ENCODE measurements at places on chromosomes 3 and 15.

- H3K4me1 ChIP-seq = no peaks in the 10 kb centered on the region
- H3K4me3 ChIP-seq = no peak within 1 kb of the TSS
- no peaks in the 10 kb centered on the region for H3K27me3 ChIP-seq
- no peak within 1 kb of the TSS for H3K27ac ChIP-seq
- DNase-seq = no peak
- no peaks in the 10 kb centered on the region for H3K36me3 ChIP-seq
These were observed at the start of gene GUCA1C for GRCh38 chr3:108953700-108954099. Gene GUCA1C (minus strand): TSS chr3:108953879. CDS start chr3:108953762, 117 bp downstream.

DNA sequence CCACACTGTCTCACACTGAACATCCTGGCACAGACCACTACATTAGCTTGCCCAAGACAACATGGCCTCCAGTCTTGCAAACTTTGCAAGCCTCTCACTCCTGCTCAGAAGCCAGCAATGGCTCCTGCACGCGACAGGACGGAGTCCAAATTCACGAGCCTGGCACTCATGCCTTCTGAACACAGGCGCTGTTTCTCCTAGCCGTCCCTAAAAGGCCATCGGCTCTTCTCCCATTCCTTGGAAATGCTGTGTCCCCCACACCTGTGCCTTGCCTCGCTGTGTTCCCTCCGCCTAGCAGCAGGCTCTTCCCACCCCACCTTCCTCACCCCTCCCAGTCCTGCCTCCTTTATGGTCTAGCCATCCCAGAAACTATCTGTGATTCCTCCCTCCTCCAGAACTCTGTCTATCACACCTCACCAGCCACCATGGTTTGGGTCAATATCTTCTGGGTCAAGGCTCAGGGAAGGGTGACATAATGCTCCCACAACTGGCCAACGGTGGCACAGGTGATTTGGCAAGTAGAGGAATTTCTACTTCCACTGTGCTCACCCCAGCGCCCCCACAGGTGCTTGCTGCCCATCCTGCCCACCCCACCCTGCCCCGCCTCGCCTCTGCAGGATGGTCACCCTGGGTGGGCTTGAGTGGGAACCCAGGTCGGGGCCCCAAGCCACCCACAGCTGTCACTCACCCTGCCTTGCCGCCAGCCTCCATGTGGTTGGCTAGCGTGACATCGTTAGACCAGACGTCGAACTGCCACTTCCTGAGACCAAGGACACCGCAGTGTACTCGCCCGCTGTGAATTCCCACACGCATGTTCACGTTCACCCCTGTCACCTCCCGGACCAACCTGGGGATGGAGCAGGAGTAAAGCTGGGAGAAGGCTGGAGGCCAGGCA is 120.7 kb downstream of the ADCY5 start:
- no peaks in the 10 kb centered on the region for H3K27me3 ChIP-seq
- H3K4me3 ChIP-seq = no peak overlapping the region
- H3K4me1 ChIP-seq = no peaks in the 10 kb centered on the region
- H3K27ac ChIP-seq = no peak overlapping the region
- no peaks in the 10 kb centered on the region for H3K36me3 ChIP-seq
- no peak for DNase-seq

GRCh38 chr3:142298626-142299025 is 73.2 kb upstream of the GK5 start:
- no peak overlapping the region for H3K27ac ChIP-seq
- no peak overlapping the region for H3K4me3 ChIP-seq
- no peaks in the 10 kb centered on the region for H3K27me3 ChIP-seq
- no peak for DNase-seq

GRCh38 chr3:4758249-4758860 is 220.9 kb upstream of the BHLHE40 start:
- H3K4me1 ChIP-seq = no peaks in the 10 kb centered on the region
- H3K4me3 ChIP-seq = no peak overlapping the region
- no peak overlapping the region for H3K27ac ChIP-seq

DNA sequence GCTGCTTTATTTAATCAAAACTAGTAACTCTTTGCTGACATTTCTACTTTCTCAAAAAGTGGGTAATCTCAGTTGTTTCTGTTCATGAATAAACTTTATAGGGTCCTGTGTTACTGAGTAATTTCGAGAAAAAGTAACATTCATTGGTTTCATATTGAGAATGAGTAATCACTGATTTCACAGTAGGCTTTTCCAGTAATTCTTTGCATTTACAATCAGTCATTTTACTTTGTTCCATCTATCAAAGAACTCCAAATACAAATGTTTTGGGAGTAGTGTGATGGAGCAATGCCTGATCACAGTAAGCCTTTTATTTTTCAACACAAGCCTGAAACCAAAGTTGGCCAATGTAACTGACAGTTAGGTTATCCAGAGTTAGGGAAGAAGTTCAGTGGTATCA is 353.6 kb downstream of the ULK4 start:
- no peak overlapping the region for H3K4me3 ChIP-seq
- no peak overlapping the region for H3K27ac ChIP-seq
- no peaks in the 10 kb centered on the region for H3K36me3 ChIP-seq
- no peaks in the 10 kb centered on the region for H3K27me3 ChIP-seq
- DNase-seq = no peak
- H3K4me1 ChIP-seq = no peaks in the 10 kb centered on the region

- H3K27ac ChIP-seq = peak within 1 kb of the TSS; percentile 74
- H3K27me3 ChIP-seq = no peaks in the 10 kb centered on the region
- H3K4me1 ChIP-seq = no peaks in the 10 kb centered on the region
These were observed at the start of gene ACP3 for GRCh38 chr3:132317229-132317948. Gene ACP3 (plus strand): TSS chr3:132317407. CDS start chr3:132317457, 50 bp downstream.

DNA sequence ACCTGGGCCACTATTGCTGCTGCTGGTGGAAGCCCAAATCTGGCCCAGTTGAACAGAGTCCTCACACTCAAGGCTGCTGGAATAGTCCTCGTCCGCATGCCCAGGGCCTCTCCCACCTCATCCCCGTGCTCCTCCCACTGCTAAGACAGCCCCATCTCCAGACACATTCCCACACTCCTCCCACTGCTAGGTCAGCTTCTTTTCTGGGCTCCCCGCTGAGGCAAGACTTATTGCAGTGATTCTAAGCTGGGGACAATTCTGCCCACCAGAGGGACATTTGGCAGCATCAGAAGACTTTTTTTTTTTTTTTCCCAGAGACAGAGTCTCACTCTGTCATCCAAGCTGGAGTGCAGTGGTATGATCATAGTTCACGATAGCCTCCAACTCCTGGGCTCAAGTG is 35.1 kb downstream of the POC1A start:
- H3K27me3 ChIP-seq = no peaks in the 10 kb centered on the region
- H3K27ac ChIP-seq = no peak overlapping the region
- DNase-seq = no peak
- no peak overlapping the region for H3K4me3 ChIP-seq

DNA sequence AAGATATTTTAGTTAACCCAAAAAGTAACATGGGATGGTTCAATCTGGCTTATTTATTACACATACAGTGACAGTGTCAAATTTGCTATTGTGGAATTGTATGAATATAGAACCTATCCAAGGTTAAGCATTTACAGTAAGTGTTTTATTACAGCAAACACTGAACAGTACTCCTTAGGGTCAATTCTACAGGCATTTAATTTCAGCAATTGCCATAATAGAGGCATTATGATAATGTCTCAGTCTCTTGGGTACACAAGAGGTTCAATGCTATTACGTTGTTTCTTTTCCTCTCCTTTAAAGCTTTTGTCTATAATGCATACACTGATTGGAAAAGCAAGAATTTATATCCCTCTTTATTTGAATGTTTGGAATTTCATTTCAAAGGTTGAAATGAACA is 275.7 kb upstream of the NAALADL2 start:
- H3K4me1 ChIP-seq = no peaks in the 10 kb centered on the region
- no peak overlapping the region for H3K27ac ChIP-seq
- DNase-seq = no peak

DNA sequence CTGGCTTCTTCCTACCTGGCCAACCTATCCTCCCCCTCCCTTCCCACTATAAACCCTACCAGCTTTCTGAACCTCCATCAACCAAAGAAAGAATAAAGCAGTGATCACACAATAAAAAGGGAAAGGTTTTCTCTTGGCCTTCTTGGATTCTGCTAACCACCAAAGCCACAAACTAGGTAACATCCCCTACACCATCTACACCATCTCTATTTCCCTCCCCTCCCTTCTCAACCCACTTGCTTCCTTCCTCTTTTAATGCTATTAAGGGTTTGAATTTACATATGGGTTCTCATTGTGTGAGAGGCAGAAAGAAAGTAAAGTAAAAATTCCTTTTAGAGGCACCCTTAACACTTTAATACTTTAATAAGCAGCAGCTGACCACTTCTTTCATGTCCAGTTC is 25.8 kb upstream of the RSL24D1 start:
- no peaks in the 10 kb centered on the region for H3K27me3 ChIP-seq
- no peak overlapping the region for H3K27ac ChIP-seq
- no peak overlapping the region for H3K4me3 ChIP-seq
- no peaks in the 10 kb centered on the region for H3K36me3 ChIP-seq
